Esophagus squamous epithelium (tissue), 5 donors: ENCODE measurements at places on chromosomes 3 and 15. TPM values are rescaled to one million over a fixed set of nuclear protein-coding genes. Genes with fewer than 3 reads are reported as not detected.

DNA sequence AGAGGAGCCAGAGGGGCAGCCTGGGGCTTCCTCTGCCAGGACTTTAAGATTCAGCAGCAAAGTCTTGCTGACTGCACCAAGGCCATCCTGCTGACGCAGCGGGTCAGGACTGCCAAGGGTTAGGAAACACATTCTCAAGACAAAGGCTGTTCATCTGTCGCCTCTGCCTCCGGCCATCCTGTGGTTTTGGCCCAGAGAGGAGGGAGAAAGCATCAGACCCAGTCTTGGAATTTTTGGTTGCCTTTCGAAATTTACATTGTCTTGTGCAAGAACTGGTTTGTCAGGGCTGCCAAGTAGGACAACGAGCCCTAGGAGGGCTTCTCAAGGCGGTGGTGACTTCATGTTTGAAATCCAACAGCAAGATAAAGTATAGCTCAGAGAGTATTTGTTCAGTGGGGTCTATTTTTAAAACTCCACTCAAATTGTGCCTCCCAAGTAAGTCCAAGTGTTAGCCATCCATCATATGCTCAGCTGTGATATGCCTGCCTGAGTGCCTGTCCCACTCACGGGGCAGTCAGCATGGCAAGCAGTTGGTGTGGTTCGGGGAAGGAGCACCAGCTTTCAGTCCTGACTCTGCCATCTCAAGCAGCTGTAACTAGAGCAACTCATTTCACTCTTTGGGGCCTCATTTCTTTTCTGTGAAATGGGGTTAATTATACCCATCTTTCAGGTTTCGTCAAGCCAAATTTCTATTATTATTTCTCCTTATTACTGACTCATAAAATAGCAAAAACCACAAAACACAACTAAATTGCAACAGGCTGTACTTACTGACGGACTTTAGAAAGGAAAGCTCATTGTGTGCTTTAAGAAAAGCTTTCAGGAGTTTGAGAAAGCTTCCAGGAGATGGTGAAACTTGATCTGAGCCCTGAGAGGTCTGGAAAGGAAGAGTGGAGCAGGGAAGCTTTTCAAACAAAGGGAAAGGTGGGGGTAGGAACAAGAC is 42.4 kb upstream of the RHO start:
- DNase-seq, result peak; percentile 46

- DNase-seq, result no peak
Observed at GRCh38 chr3:160003520-160004128, 15.0 kb downstream of the IL12A start.

- no peak for DNase-seq
Observed at GRCh38 chr3:63967675-63968611, 55.4 kb downstream of the PSMD6 start.

DNA sequence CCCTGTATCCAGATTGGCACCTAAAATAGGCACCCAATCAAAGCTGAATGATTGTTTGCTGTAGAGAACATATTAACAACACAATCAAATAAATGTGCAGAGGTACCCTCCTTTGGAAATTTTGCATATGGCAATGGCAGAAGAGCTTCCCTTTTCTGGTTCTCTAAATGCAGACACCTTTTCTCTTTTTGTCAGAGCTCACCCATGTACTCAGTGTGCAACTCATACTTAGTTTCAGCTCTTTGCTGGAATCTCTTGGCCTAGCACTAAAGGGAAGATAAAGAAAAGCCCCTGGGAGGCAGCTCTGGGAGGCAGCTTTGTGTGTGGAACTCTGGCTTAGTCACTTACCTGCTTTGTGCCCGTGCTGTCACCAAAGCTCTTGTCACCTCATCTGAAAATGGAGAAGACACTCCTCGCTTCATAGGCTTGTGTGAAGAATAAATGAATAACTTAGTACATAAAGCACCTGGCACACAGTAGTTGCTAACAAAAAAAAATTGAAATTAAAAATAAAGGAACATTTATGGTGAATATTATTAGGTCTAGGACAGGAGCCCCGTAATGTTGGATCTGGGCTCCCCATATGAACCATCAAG is 28.8 kb downstream of the ST6GAL1 start:
- no peak for DNase-seq

GRCh38 chr3:177536873-177537272 is 339.6 kb upstream of the TBL1XR1 start:
- no peak for DNase-seq

GRCh38 chr3:177981576-177981975 is 554.7 kb upstream of the KCNMB2 start:
- no peak for DNase-seq

DNA sequence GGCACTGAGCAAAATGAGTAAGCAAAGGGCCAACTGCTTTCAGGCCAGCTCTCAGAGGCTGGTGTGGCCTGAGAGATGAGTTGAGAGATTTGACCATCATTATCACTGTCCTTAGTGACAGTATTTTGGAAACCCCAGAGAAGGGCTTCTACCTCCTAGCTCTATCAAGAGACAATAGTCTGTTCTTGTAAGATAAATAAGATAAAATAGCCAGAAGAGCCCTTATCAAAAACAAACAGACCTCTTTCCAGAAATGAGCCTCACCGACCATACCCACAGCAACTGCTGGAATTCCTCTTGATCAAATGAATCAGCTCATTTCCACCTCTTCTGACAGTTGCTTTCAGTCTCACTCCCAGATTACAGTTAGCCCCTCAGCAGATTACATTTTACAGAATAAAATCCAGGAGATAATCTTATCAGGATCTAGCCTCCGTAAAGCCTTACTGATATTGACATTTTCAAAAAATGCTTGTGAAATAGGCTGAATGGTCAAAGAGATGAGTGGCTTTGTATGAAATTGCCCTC is 4.5 kb downstream of the HDC start:
- no peak for DNase-seq

DNA sequence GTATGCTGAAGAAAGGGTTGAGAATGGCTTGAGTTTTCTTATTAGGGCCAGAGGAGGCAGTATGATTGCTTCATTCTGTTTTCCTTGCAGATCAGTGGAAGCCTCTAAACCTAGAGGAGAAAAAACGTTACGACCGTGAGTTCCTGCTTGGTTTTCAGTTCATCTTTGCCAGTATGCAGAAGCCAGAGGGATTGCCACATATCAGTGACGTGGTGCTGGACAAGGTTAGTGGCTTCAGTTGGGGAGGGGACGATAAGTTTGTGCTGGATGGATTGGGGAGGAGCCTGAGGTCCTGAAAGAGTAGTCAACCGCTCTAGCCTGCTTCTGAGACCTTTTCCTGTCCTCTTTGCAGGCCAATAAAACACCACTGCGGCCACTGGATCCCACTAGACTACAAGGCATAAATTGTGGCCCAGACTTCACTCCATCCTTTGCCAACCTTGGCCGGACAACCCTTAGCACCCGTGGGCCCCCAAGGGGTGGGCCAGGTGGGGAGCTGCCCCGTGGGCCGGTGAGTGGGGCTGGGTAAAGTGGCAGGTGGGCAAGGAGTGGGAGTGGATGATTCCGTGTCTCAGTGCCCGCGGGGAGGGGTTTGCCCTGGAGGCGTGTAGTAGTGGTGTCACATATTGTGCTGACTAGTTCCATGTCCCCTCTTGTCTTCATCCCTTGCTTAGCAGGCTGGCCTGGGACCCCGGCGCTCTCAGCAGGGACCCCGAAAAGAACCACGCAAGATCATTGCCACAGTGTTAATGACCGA is 8.5 kb downstream of the EIF4G1 start:
- no peak for DNase-seq

- DNase-seq, result no peak
Observed at GRCh38 chr15:85485956-85486567, 105.7 kb downstream of the AKAP13 start.

DNA sequence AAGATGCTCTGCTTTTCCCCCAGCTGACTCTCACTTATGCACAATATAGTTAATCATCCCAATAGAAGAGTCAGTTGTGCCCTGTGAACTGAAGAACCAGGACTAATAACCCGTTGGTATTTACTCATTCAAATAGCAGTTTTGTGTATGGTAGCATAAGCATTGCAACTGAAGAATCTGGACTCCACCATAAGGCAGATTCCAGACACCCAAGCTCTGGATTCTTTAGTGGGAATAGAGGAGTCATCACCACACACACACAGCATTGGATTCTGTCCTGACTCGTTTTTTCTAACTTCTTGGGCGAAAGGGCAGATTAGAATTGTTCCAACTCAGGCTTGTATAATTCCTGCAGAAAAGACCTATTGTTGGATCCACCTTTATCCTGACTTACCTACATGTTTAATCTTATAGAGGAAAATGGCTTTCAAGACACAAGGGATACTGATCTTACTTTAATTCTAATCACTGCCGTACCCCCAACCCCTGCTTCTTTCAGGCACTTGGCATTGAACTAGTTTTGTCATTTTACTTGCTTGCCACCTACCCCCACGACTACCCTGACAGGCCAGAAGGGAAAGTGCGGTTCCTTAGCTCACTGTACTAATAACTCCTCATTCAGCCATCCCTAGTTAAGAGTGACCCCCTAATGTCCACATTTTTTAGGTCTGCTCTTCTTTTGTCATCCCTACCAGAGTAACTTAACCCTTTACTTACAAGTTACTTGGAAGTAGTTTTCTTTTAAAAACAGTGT is 42.3 kb downstream of the NKIRAS1 start:
- DNase-seq, result no peak

GRCh38 chr15:99632521-99632920 is 66.7 kb downstream of the MEF2A start:
- DNase-seq, result no peak

GRCh38 chr3:150132101-150132749 is 161.5 kb upstream of the PFN2 start:
- DNase-seq, result no peak

GRCh38 chr15:34109797-34110663 is 8.1 kb downstream of the PGBD4 start:
- no peak for DNase-seq

DNA sequence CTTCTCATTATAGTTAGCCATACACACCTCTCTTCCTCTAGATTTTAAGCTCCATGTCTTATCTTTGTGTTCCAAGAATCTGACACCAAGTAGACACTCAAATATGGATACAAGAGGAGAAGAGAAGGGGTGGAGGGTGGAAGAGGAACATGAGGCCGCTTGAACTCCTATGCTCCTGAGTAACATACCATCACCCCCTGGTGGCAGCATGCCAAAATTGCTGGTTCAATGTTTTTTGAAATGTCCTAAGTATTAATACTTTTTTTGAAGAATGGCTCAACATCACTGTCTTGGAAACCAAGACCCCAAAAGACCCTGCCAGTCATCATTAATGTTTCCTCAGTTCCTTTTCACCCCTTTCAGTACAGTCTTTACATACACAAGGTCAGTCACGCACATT is 71.8 kb upstream of the HACD2 start:
- no peak for DNase-seq

GRCh38 chr3:118729546-118729945 is 305.1 kb downstream of the IGSF11 start:
- DNase-seq, result no peak

DNA sequence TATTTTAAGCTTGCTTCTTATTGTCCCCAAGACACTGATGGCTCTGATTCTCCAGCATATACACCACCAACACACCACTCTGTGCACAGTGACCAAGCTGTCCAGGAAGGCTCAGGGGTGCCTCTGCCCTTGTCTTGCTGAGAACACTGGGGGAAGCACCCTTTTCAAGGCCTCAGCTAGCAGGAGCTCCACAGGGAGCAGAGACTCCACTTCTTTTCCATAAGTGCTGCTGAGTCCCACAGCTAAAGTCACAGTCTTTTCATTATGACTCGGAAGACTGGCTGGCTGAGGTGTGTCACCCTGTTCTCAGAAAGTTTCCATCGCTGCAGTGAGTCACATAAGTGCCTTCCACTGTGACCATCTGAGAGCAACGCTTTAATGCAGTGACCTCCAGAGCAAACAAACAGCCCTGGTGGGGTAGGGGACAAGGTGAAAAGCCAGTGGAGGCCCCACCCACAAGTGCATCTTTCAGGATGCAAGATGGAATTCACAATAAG is 226.9 kb upstream of the CHRNA7 start:
- DNase-seq, result no peak

DNA sequence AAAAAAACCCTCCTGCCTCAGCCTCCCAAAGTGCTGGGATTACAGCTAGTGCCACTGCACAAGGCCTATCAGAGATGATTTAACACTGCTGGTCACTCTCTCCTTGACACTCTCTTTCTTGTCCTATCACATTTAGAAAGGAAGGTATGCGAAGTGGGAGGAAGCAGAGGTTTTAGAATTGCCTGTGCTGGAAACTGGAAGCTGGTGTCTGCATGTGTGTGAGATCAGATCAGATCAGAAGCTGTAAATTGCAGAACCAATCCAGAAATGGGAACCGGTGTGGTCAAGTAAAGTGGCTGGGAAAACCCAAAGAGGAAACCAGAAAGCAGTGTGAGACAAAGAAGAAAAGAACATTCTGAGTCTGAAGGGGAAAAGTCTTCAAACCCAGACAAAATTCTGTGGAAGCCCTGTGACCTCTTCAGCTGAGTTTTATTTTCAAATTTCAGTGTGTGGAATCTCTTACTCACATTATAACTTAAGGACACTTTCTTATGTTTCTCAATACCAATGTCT is 2.8 kb downstream of the EFHB start:
- no peak for DNase-seq

DNA sequence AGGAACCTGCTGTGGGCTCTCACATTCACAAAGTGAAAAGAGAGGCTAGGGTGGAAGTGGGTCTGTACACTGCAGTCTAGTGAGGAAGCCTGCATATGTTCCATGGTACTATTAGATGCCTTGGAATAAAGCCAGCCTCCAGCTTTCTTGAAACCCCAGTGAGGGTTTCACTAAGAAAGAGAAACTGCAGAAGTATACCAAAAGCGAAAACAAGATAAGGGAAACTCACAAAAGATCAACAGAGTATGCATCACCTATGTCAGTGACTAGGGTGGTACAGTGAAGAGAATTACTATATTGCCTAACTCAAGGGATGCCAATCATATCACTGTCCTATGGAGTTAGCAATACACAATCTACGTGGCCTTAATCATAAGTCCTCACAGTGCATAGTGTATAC is 212.5 kb upstream of the GADL1 start:
- DNase-seq, result no peak

- no peak for DNase-seq
Observed at GRCh38 chr3:129197321-129197720, 13.6 kb upstream of the CNBP start.

GRCh38 chr3:183300996-183301562 is 48.0 kb downstream of the B3GNT5 start:
- DNase-seq, result no peak

SERPINI2 gene
- not detected for total RNA-seq

ZNF80 gene
- total RNA-seq, result not detected

GOLGA8T gene
- not detected for total RNA-seq

CLDN18 gene
- total RNA-seq, result not detected

LMAN1L gene
- 0.18 TPM for total RNA-seq

TCF12 gene
- total RNA-seq, result 90.4 TPM

SYNM gene
- total RNA-seq, result 262 TPM

PEX5L gene
- not detected for total RNA-seq

SERINC4 gene
- not detected for total RNA-seq

GOLGA8N gene
- total RNA-seq, result 2.1 TPM

CKMT1A gene
- 53.1 TPM for total RNA-seq

GPR62 gene
- total RNA-seq, result not detected

LRRC2 gene
- 0.26 TPM for total RNA-seq

SST gene
- not detected for total RNA-seq

GOLGA8Q gene
- 1.1 TPM for total RNA-seq

LYZL4 gene
- not detected for total RNA-seq

ADAMTS9 gene
- 3.1 TPM for total RNA-seq

CLDND1 gene
- 87.0 TPM for total RNA-seq

CLN6 gene
- total RNA-seq, result 21.9 TPM

SCAMP2 gene
- total RNA-seq, result 77.4 TPM

TERC gene
- 221 TPM for total RNA-seq
